ENCODE measurements at places on chromosomes 2 and 18. TPM values are rescaled to one million over a fixed set of nuclear protein-coding genes. Genes with fewer than 3 reads are reported as not detected.
A peak's percentile ranks its signal among the peaks of the same experiment; 100 is the strongest.

GRCh38 chr2:49913025-49913424 lies 758.7 kb upstream of the FSHR start:
- DNase-seq: no peak

GRCh38 chr18:4319738-4320677 lies 135.1 kb downstream of the DLGAP1 start:
- DNase-seq: no peak

ZEB2 gene
- 18.5 TPM for total RNA-seq

- DNase-seq: no peak
Measured at GRCh38 chr2:120988051-120988699, 252.5 kb downstream of the GLI2 start.

DNA sequence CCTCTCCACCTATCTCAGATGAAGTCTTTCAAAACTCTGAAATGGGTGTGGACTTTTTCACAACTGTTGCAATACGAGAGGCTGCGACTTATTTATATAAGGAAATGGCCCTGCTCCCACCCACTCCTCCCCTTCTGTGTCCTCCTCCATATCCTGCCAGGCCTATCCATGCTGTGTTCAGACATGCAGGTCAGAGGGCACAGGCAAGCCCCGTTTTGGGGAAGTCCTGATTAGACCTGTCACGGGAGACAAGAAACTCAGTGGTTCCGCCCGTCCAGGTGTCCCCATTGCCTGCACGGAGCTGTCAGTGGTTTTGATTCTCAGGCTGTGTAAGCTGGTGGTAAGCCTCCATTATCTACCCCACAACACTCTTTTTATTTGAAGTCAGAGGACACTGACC lies 99.6 kb upstream of the MGAT5 start:
- no peak for DNase-seq

- no peak for DNase-seq
Measured at GRCh38 chr2:229660391-229660790, 54.0 kb downstream of the DNER start.

EGR4 gene
- not detected for total RNA-seq

- no peak for DNase-seq
Measured at GRCh38 chr18:64949885-64950284, 800.9 kb upstream of the CDH7 start.

- DNase-seq: no peak
Measured at GRCh38 chr2:142834021-142834420, 43.4 kb upstream of the KYNU start.

GRCh38 chr2:46914578-46915230 lies 902 bp downstream of the MCFD2 start:
- DNase-seq: no peak

RUFY4 gene
- not detected for total RNA-seq

CHAC2 gene
- 2.1 TPM for total RNA-seq

GRCh38 chr18:36297417-36298125 lies at the start of gene FHOD3:
FHOD3 (plus strand) TSS chr18:36297713; CDS start chr18:36297836, 123 bp downstream.
- peak; percentile 56 for DNase-seq

RFX8 gene
- not detected for total RNA-seq

LRRTM1 gene
- total RNA-seq: not detected

CD8B2 gene
- not detected for total RNA-seq

GRCh38 chr2:66775730-66776422 lies 341.0 kb downstream of the MEIS1 start:
- DNase-seq: peak; percentile 22

GRCh38 chr18:36468161-36468560 lies 170.6 kb downstream of the FHOD3 start:
- DNase-seq: peak; percentile 22

SCYGR5 gene
- total RNA-seq: not detected

- no peak for DNase-seq
Measured at GRCh38 chr2:164574931-164575330, 46.4 kb downstream of the GRB14 start.

GRCh38 chr2:19844750-19845149 lies 57.0 kb downstream of the TTC32 start:
- no peak for DNase-seq

DNA sequence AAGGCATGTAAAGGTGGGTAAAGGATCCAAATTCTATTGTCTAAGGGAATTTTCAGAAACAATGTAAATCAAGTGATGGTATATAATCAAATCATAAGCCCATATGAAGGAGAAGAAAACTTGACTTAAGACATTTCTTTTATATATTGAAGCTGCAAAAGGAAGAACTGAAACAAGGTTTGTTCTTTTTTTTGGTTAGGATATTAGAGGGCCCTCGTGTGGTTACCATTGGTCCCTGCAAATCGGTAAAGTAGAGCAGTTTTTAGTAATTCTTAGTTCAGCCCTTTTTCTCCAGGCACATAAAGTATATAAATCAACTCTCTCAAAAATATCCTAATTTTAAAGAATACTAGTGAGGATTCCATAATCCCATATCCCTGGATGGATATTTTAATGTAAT lies 105.6 kb upstream of the STK17B start:
- peak; percentile 8 for DNase-seq

- no peak for DNase-seq
Measured at GRCh38 chr2:128348701-128349100, 30.0 kb upstream of the HS6ST1 start.

DNA sequence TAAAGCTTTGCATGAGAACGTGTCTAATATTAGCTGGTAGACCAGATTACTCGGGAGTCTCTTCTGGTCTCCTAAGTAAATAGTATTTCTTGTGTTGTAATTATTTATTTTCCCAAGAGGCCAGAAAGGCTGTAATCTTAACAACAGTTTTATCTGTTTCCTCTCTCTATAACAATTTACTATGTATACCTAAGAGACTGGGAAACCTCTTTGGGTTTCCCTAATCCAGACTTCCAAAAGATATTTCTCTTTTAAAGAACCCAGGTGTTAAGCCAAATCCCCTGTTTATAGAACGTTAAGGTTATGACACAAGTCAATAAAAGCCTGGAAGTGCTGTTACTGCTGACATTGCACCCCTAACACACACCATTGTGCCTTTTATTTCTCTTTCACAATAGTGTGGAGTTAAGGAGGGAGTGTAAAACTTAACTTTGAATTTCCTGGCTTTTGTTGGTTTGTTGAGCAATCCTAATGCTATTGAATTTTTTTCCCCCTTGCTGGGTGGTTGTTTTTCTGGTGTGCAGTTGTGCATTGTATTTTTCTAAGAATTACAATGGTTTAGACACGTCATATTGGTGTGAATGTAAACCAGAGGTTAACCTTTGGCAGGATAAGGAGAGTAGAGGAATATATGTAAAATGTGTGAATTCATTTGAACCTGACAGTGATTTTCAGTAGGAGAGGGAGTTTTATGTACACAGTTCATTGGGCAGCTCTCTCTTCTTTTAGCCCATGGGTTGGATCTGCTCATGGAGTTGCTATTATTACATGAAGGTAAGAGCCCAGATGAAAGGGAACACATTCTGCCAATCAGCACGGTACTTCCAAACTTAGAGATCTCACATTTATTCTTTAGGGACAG lies 192.8 kb downstream of the MTX2 start:
- no peak for DNase-seq

RALBP1 gene
- 22.1 TPM for total RNA-seq

- no peak for DNase-seq
Measured at GRCh38 chr2:132849118-132849517, 179.1 kb upstream of the LYPD1 start.

- DNase-seq: no peak
Measured at GRCh38 chr18:57583297-57583835, 3.1 kb downstream of the FECH start.

DNA sequence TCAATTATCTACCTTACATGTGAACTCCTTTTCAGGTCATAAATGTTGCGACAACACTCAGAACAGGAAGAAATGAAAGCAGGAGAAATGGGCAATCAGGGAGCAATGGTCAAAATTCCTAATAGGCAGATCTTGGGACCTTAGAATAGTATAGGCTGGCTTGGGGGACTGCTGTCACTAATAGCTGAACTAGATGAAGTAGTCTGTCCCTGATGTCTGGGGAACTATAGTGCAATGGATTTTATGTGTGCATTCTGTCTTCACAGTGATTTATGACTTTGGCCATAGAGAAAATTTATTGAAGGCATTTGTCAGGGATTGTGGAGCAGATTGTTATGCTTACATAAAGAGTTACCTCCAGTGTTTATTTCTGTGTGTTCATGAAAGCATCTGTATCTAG lies 6.1 kb upstream of the DPP10 start:
- DNase-seq: no peak

PRSS56 gene
- not detected for total RNA-seq

KYNU gene
- total RNA-seq: 0.33 TPM

GRCh38 chr2:118264232-118264990 lies 176.1 kb downstream of the INSIG2 start:
- no peak for DNase-seq

Data from body of pancreas (tissue), 4 donors.